HL-60 (cell line): ENCODE measurements at places on chromosomes 5 and 9.

GRCh38 chr5:139368613-139369012, 14.5 kb downstream of the SLC23A1 start:
- DNase-seq: no peak

DNA sequence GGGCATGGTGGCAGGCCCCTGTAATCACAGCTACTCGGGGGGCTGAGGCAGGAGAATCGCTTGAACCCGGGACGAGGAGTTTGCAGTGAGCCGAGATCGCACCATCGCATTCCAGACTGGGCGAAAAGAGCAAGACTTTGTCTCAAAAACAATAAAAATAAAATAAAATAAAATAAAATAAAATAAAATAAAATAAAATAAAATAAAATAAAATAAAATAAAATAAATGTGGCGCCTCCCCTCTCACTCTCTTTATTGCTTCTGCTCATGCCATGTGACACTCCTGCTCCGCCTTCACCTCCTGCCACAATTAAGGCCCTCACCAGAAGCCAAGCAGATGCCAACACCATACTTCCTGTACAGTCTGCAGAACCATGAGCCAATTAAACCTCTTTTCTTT, 3.8 kb upstream of the SHC3 start:
- no peak for DNase-seq

DNA sequence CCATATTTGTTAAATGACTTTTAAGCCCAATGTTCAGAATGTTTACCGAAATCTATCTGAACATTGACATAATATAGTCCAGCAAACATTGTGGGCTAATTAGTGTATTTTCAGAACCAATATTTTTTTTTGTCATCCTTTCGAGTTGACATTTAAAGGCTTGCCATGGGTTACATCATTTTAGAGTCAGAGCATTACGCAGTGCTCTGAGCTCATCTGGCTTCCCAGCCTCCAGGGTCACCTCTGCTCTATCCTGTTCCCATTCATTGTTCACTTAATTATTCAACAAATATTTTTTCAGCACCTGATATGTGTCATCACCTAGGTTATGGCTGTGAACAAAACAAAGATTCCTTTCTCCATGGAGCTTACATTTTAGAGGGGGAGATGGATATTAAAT, 80.2 kb downstream of the SREK1 start:
- no peak for DNase-seq

DNA sequence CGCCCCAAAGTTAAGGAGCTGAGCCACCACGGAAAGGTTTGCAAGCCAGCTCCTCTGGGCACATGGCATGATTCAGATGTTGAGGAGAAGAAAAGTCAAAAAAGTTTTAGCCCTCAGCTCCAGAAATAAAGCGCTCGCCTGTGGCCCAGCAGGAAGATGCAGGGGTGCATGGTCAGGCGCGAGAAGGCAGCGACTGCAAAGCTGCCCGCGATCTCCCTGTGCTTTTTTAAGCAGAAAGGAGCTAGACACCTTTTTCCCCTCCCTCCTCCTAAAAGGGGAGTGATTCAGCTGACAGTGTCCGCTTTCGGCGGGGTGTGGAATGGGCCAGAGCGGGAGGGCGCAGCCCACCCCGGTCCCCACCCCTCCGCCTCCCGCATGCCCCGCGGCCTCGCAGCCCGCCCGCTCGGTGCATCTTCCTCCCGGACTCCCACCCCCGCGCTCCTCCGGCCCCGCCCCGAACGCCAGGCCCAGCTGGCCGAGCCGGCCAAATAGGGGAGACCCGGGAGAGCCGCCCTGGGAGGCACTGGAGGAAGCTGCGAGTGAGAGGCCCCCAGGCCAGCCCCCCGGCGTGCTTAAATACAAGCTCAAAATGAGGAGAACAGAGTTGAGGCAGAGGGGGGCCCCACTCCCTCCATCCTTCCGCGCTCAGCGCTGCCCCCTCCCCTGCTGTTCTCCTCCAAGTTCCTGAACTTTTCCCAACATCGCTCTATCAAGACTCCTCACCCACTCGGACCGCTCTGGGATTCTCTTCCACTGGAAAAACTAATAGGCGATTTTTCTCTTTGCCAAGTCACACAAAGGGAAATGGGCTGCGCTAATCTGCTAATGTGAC, at the start of gene ADAMTS12:
TSS of gene ADAMTS12 (minus strand) at position 203 of the 832 bp plus-strand sequence. CDS start at position 69, 134 bp downstream.
- no peak for DNase-seq

DNA sequence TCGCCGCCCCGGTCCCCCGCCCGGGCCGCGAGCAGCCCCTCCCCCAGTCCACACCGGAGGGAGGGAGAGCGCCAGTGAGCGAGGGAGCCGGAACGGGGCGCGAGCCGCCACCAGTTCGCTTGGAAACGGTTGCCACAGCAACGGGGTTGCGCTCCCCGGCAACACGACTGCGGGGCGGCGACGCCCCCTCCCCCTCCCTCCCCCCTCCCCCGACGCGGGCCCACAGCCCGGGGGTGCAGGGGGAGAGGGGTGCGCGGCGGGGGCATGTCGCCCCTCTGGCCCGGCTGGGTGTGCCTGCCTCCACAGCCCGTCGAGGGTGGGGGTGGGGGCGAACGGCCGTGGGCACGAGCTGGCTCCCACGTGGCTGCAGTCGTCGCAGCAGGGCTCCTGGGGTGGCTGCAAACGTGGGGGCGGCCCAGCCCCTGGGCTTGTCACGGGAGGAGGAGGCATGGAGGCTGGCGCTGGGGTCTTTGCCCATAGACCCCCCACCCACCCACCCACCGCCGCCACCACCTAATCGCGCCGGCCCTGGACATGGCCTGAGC, 524 bp downstream of the PRR7 start:
- peak; percentile 64 for DNase-seq

- DNase-seq: no peak
Observed at GRCh38 chr5:150295741-150296486, 6.3 kb upstream of the CAMK2A start.

GRCh38 chr9:114898741-114899140, 31.6 kb downstream of the TNFSF8 start:
- peak; percentile 89 for DNase-seq

DNA sequence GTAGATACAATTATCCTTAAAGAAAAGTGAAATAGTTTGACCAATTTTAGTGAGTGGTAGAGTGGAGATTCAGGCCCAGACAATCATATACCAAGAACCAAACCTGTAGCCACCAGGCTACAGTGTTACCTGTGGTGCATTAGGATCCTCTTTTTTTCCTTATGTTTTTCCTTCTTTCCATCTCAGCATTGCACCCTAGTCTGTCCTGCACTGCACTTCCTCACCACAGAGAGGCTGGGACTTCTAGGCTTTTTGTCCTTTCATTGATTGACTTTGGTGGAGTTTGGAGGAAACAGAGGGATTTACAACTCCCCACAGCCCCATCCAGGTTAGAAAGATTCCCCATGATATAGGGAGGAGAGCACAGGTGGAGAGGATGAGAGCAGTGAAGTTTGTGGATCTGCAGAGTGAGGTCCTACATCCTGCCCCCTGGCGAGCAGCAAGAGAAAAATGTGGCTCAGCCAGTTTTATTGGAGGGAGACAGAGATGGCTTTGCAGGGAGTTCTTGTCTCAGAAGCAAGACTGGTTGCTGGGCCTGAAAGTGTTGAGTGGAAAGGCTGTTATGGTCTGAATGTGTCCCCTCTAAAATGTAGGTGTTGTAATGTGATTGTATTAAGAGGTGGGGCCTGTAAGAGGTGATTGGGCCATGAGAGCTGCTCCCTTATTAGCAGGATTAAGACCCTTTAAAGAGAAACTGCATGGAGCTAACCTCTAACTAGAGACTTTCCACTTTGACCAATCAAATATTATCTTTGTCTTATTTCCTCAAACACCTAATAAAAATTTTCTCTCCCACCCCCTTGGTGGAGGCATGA, 36.2 kb downstream of the KIF4B start:
- DNase-seq: no peak

- peak; percentile 67 for DNase-seq
Observed at GRCh38 chr5:134140530-134141201, 26.2 kb downstream of the TCF7 start.

DNA sequence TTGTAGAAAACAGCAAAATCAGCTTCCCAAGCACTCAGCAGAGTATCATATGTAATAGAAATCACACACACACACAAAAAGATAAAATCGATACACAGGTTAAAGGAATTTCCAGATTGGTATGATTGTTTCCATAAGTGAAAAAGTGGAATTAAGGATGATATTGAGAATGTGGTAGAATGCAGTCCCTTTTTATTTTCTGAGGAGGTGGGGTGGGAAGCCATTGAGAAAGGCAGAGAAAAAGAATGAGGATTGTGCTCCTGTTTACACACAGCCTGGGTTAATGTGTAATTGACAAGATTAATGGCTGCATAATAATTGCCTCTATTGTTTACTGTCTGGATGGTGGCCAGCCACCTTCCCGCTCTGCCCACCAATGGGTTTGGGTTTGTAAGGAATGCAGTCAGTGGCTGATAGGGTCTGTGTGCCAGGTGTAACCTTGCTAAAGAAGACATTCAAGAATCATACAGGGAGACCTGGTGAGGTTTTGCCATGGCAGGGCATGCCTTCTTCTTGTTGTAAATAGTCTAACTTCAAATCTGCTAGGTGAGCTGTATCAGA, 177.2 kb upstream of the MAP3K1 start:
- no peak for DNase-seq

- no peak for DNase-seq
Observed at GRCh38 chr5:41883243-41883642, 13.0 kb upstream of the OXCT1 start.

- no peak for DNase-seq
Observed at GRCh38 chr9:133181561-133181960, 17.8 kb upstream of the GBGT1 start.

GRCh38 chr5:10789021-10789420, 28.0 kb upstream of the DAP start:
- no peak for DNase-seq

GRCh38 chr9:93713716-93714115, 137.3 kb downstream of the PHF2 start:
- DNase-seq: no peak

DNA sequence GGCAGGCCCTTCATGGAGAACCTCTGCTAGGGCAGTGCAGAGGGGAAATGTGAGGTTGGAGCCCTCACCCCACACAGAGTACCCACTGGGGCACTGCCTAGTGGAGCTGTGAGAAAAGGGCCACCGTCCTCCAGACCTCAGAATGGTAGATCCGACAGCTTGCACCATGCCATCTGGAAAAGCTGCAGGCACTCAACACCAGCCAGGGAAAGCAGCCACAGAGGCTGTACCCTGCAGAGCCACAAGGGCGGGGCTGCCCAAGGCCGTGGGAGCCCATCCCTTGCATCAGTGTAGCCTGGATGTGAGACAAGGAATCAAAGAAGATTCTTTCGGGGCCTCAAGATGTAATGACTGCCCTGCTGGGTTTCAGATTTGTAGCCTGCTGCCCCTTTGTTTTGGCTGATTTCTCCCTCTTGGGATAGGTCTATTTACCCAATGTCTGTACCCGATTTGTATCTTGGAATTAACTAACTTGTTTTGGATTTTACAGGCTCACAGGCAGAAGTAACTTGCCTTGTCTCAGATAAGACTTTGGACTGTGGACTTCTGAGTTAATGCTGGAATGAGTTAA, 16.6 kb upstream of the ZDHHC11 start:
- no peak for DNase-seq

DNA sequence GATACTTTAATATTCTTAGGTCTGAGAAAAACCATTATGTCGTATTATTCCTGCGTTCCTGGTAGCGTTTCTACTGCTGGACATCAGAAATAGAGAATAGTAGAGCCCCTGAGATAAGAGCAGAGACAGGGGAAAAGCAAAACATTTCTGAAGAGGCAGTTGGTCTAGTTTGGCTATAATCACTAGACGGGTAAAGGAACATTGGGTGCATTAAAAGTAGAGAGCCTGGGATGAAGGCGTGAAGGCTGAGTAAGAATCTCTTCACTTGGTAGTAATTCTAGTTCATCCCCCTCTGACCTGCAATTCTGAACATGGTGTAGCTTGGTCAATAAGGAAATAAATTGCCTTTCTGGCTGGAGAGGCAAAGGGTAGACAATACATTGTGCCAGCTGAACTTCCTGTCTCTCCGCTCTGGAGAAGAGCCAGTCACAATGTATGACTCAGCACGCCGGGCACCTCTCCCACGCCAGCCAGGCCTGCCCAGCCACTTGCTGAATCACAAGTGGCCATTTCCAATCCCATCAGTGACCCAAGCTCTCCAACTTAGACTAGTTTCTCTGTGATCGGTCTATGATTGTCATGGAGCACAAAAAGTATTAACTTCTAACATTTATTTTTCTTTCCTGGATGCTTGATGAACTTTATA, 75.4 kb downstream of the STK32A start:
- peak; percentile 8 for DNase-seq

- DNase-seq: no peak
Observed at GRCh38 chr9:91111876-91112275, 249.8 kb downstream of the AUH start.

DNA sequence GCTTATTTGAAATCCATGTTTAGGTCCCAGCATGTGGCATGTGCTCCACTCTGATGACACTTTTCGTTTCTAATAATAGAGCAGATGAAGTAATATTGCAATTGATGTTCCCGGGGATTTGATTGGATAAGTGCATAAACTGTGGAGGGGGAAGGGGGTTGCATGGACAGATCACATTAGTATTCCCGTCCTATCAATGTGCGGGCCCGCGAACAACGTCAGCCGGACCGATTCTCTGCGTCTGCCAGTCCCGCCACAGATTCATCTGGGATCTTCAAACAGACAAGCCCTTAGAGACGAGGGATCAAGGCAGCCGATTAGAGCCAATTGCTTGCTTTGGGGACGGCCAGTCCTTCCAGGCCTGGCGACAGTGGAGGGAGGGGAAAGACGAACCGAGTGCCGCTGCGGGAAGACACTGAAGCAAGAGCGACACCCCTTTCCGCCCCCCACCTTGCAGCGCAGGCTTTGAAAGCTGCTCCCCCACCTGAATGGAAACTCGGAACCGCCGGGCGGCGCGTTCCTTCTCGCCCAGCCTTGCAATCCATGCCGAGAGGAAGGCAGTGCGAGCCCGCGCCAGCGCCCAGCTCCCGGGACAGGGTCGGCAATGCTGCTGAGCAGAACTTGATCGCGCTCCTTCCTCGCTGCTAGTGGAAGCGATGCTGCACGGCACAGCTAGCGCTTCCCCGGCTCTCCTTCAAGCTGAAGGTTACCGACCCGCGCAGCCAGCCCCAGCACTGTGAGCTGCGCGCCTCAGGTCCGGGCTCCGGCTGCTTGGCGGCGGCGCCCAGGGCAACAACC, at the start of gene RGS7BP:
TSS of gene RGS7BP (plus strand) at position 247 of the 798 bp plus-strand sequence. CDS start 610 bp downstream, outside the sequence.
- DNase-seq: no peak

GRCh38 chr5:36239370-36240293, 2.1 kb downstream of the NADK2 start:
- DNase-seq: no peak

DNA sequence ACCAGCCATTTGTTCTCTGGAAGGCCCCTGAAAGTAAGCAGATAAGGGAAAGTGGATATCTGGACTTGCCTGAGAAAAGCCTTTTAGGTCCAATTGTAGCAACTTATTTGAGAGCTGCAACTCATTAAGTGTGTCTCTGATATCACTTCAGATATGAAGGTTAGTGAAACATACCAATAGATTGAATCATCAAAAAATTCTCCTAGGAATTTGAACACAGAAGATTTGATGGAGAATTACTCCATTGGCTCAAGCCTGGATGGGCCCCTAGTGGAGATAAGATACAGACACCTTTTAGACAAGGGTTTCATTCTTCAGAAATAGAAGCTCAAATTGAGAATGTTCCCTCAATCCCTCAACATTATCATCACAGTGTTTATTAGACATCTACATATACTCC, 356.7 kb downstream of the NDUFS4 start:
- DNase-seq: no peak
